ENCODE measurements at places on chromosomes 12 and 14. TPM values are rescaled to one million over a fixed set of nuclear protein-coding genes. Genes with fewer than 3 reads are reported as not detected.
A peak's percentile ranks its signal among the peaks of the same experiment; 100 is the strongest.

- no peak for DNase-seq
These were observed 75.7 kb downstream of the GTF2A1 start for GRCh38 chr14:81144824-81145603.

Gene NEMP1
- 21.1 TPM for total RNA-seq

Gene CLEC1A
- 1.8 TPM for total RNA-seq

Gene B4GALNT1
- 0.32 TPM for total RNA-seq

- DNase-seq = no peak
These were observed 1.9 kb downstream of the SYT1 start for GRCh38 chr12:78866518-78866917.

Gene MSI1
- 3.8 TPM for total RNA-seq

DNA sequence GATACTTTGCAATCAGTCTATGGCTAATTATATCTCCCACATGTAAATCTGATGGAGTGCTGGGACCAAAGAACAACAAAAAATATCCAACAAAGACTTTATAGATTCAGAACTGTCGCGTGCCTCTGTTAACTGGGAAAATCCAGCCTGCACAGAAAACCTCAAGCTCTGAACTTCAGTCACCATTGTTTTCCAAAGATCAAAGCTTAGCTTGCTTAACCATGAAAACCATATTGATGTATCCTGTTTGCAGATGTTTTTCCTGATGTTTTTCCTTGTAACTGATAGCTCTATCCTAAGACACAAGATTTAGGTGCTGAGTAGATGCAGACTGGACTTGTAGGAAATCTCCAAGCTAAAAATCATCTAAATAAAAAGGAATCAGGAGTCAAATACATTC lies 163.7 kb downstream of the GXYLT1 start:
- DNase-seq = no peak

Gene ESR2
- 0.42 TPM for total RNA-seq

DNA sequence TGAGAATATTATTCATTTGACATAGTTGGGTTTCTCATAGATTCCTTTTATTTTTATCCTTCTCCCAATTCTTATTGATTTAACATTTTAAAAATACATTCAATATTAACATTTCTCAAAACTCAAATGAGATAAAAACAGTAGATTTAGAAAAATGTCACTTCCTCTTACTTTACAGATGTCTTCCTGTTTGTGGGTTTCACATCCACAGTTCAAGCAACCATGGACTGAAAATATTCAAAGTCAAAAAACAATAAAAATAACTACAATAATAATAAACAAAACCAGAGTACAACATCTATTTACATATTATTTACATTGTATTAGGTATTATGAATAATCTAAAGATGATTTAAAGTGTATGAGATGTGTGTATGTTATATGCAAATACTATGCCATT lies 111.3 kb upstream of the SLC16A7 start:
- DNase-seq = no peak

DNA sequence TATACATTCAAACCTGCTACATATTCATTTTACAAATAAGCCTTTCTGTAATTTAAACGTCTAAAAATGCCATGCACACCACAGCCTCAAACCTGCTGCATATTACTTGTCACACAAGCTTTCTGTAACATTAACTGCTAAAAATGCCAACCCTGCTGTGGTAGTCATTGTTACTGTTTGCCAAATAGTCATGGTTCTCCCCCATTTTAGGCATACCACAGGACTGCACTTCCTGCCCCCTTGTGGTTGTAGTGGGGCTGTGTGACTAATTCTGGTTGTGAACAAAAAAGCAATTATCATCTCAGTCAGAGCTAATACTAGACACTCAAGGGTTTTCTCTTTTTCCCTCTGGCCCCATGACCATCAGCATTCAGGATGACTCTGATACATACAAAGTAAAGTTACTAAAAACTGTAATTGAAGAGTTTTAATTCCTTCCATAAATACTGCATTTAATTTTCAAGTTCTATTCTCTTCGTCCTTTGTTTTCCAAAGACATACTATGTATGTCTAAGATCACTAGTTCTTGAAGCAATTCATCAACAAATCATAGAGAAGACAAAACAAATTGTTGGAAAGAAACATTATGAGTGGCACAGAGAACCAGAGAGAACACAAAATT lies 5.7 kb upstream of the SLC35F4 start:
- DNase-seq = no peak

DNA sequence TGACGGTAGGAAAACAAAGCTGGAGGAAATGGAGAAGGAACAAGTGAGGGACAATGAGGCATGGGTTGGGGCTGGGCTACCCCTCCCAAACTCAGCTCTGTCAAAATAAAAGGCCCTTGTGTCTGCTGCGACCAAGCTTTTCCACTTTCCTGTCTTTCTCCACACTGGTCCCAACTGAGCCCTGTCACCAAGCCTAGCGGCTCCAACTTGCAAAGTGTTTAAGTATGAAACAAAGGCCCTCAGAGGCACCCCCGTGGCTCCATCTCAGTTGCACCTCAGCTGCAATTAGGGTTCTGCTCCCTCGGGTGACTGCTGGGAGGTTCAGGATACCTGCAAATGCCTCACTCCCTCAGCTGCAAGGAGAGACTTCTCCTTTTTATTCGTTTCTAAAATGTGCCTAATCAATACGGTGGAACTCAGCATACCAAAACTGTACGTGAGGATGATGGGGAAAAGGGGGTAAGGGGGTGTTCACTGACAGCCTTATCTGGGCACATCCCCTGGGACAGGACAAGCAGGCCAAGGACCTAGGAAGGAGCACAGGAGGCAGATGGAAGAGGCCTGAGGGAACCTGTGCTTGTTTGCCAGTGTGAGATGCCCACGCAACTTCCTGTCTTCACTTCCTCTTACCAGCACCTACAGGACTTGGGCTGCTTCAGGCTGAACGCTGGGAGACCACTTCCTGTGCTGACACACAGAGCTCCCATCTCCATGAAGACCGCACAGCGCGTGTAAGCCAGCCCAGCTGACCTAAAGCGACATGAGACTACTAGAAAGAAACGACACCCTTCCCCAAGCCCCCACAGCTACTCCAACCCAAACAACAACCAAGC lies 8.9 kb downstream of the VAMP1 start:
- peak; percentile 58 for DNase-seq

DNA sequence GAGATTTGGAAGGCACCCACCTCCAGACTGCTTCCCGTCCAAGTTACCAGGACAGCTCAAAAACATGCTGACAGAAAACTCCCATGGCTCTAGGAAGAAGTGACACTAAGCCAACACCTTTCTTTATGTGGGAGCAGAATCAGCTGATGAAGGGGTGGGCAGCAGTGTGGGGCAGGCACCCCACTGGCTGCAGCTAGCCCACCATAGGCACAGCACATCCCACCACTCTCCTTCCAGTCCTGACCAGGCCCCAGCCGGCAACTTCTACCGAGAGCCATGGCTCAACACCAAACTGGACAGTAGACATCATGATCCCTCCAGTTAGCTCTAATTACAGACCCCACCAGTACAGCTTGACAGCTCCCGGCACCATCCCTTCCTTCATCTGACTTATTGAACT lies 45.0 kb downstream of the SH2B3 start:
- peak; percentile 16 for DNase-seq

DNA sequence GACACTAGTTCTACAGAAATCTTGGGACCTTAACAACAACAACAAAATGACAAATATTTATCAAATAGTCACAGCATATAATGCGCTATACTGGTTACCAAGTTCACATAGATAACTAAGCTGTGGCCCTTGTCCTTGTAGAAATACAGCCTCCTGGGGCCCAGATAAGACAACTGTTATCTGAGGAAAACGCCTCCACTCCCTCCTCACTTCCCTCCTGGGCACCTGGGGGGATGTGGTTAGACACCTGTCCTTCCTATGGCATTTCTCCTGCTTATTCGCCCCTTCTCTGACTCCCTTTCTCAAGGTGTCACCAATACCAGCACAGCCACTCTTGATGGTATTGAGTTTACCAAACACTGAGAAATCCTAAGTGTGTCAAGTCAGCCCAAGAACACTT lies 419.4 kb downstream of the RAD51B start:
- no peak for DNase-seq

Gene RHOJ
- 7.6 TPM for total RNA-seq

- DNase-seq = no peak
These were observed 17.8 kb upstream of the RPS6KA5 start for GRCh38 chr14:91078095-91078737.

GRCh38 chr12:80598004-80598606 lies 109.3 kb upstream of the MYF6 start:
- no peak for DNase-seq

GRCh38 chr14:102138535-102138934 lies 1.2 kb upstream of the WDR20 start:
- DNase-seq = no peak

DNA sequence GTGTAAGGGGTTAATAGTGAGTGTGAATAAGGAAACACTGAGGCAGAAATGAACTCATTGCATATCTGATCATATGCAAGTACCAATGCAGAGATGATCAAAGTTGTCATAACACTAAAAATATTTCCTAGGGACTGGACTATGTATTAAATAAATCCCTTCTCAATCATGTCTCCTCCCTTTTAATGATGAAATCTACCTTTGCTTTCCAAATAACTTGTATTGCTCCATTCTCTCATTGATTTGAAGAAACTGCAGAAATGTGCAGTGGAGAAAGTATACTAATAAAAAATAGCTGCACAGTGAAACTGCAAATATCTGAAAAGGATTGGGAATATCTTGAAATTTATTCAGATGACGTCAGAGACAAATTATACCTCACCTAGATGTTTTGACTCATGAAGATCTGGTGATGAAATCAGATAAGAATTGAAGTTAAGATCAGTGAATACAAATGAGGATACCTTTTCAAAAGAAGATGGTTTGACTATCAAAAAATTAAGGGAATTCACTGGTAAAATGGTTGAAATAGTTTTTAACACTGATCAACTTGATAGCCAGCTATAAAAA lies 1264.9 kb upstream of the USP15 start:
- DNase-seq = no peak

DNA sequence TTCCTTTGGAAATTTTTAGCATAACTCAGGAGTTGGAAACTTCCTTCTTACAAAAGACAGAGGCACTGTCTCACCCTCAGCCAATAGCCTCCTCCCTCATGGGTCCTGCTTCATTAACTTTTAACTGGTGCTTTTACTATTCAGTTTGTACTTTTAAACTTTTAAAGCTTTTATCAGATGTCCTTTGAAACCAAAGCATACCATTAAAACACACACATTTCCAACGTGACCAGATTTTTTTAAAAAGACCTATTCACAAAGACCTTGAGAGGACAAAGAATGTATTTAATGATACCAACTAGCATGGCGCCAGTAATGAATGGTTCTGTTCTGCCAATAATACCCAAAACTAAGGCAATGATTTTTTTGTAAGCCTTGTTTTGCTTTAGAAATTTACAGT lies 173.6 kb upstream of the EEA1 start:
- no peak for DNase-seq

Gene C3AR1
- 7.9 TPM for total RNA-seq

GRCh38 chr14:50800032-50800431 lies 30.9 kb downstream of the NIN start:
- DNase-seq = no peak

DNA sequence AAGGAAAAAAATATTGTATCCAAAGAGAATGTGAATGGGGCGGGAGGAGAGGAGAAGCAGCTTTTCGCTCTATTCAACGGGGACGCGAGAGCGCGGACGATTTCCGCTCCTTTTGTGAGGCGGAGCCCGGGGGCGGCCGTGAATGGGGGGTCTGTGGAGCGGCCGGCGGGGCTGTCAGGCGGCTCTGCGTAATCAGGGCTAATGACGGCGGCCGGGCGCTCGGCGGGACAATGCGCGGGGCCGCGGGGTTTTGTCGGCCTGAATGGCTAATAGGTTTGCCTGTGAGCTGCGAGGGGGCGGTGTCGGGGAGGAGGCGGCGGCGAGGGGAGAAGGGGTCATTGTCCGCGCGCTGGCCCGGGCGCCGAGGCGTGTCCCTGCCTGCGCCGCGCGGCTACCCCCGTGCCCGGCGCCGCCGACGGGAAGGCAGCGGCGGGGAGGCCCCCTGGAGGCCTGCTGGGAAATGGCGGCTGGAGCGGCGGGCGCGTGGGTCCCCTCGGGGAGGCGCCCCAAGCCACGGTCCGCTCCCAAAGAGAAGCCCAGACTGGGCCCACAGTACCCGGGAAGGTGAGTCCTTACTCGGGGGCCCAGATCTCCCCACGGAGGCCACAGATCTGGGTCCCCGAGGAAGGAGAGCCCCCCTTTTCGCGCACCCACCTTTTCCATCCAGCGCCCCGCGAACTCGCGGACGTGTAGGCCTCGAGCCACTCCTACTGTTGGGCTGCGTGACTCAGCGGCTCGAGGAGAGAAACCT lies 6.0 kb downstream of the SIX6 start:
- DNase-seq = no peak

Gene PIANP
- 1.2 TPM for total RNA-seq

DNA sequence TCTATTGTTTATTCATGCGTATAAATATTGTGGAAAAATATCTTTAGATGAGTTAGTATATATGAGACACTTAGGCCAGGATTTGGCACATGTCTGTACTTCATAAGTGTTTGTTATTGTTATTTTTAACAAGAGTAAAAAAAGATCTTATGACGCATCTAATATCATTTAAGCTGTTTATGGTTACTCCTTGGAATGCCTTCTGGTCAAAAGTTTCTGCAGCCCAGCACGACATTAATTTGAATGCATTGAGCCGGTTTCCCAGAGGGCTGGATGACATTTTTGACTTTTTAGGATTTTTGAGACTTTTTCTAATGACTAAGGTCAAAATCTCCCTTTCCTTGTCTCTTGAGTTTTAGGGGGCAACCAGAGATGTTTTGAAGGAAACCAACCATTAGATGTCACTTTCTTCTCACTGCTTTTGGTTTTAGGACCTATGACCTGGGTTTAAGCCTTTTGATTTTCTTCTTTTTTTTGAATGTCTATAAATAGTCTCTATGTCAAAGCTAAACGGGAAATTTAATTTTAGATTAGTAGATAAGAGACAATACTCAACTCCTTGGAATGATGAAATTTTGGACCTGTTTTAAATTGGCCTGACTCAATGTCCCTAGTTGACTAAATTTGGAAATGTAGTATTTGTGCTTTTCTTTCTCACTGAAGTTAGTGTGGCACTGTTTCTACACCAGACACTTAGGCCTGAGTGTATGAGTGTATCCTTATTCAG lies 215.5 kb downstream of the AEBP2 start:
- no peak for DNase-seq

Gene FIGNL2
- total RNA-seq = 0.35 TPM

DNA sequence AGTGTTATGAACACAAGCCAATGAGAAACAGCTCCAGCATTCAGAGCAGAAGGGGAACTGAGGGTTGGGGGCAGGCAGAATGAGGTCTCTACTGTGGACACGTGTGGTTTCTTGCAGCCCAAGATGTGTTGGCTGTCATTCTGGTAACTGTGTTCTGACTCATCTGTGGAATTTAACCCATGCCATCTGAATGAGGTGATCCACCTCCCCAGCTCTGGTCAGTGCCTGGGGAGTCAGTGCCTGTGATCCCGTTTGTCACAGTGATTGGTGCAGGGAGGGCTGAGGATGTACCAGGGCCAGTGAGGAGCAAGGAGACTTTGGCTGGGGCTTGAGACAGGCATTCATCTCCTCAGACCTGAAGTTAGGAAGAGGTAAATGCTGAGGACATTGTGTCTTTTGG lies 216.8 kb downstream of the MSRB3 start:
- DNase-seq = no peak

- no peak for DNase-seq
These were observed 217.3 kb downstream of the ADGRD1 start for GRCh38 chr12:131171029-131171428.
